ENCODE measurements at places on chromosomes 4 and X.
A peak's percentile ranks its signal among the peaks of the same experiment; 100 is the strongest.

DNA sequence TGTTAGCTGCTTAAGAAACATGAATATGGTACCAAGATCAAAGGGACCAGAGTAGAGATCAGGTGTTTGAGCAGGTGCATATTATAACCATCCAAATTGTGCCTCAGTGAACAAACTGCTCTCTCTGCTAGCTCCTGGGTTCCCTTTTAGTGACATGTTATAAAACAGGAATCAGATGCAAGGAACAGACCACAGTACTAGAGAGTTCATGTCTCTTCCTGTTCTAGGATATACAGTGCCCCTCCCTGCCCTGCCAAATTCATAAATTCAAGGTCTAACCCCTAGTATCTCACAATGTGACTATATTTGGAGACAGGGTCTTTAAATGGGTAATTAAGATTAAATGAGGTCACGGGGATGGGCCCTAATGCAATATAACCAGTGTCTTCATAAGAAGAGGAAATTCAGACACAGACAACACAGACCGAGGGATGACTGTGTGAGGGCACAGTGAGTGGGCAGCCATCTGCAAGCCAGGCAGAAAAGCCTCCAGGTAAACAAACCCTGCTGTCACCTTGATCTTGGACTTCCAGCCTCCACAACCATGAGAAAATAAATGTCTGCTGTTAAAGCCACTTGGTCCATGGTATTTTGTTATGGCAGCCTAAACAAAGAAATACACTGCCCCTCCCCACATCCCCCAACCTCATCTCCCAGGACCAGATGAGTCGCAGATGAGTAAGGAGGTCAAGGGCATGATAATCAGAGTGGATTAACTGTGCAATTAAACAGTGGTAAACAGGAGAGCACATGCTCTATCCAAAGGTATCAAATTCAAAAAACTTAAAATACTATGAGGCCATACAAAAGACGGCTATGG is 82.5 kb downstream of the RBM47 start:
- no peak for DNase-seq

DNA sequence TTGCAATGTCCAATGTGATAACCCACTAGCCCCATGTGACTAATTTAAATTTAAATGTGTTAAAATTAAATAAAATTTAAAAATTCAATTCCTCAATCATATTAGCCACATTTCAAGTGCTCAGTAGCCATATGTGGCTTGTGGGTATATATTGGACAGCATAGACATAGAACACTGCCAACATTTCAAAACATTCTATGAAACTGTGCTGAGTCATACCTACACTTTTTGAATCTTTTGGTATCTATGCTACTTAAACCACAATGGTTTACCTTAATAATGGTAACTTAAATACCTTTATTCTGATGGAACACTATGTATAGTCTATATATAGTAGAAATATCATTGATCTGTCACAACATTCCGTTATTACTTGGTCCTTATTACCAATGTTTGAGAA is 223.4 kb upstream of the ATOH1 start:
- no peak for DNase-seq

DNA sequence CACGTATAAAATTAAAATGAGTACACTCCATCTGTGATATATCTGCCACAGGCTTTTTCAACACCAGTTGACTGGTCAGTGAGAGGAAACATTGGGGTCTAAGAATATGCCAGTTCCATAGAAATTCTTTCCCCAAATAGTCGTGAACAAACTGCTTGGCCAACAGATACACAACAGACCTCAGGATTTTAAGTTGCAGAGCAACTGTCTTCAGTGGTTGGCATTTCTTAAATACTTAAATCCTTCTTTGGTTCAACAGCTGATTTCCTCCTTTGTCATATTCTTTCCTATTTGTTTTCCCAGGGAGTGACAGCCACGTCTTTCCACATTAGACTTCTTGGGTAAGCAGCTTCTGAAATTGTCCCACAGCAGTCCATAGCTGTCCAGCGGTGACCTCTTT is 7.0 kb upstream of the DDX60 start:
- no peak for DNase-seq

GRCh38 chrX:17579026-17579425 is 158.3 kb upstream of the SCML1 start:
- no peak for DNase-seq

DNA sequence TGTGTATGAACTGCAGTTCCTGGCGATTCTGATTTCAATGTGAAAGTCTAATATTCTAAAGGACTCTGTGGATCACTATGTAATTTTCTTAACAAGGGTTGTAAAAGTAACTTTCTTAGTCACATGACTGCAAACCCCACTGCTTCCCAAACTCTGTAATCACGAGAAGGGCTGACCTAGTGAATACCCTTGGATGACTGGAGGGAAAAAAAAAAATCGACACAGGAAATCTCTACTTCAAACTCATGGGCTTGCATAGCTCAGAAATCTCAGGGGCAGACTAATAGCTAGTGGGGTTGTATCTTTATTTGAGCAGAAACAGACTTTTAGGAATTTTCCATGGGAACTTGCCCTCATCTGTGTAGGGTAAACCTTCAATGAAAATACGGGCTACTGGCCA is 4.8 kb upstream of the MXRA5 start:
- no peak for DNase-seq

DNA sequence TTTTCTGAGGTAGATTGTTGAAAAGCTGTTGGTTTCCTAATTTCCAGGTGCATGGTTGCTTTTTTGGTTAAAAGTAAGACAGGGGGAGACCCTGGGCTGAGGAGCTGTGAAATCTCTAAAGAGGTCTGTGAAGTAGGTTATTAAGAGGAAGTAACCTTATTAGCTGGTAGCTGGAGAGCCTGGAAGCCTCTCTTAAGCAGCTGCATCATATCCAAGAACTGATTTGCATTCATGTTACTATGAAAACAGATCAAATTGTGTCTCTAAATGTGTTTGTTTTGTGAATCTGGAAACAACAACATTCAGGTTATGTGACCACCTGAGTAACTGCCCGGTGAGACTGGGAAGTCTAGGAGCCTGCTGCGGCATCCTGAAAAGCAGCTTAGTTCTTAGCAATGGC is 54.1 kb downstream of the ARHGAP10 start:
- no peak for DNase-seq

GRCh38 chr4:94256828-94257227 is 49.2 kb downstream of the SMARCAD1 start:
- no peak for DNase-seq

- DNase-seq: peak; percentile 51
Measured at GRCh38 chr4:147518086-147518485, 37.2 kb downstream of the EDNRA start.

DNA sequence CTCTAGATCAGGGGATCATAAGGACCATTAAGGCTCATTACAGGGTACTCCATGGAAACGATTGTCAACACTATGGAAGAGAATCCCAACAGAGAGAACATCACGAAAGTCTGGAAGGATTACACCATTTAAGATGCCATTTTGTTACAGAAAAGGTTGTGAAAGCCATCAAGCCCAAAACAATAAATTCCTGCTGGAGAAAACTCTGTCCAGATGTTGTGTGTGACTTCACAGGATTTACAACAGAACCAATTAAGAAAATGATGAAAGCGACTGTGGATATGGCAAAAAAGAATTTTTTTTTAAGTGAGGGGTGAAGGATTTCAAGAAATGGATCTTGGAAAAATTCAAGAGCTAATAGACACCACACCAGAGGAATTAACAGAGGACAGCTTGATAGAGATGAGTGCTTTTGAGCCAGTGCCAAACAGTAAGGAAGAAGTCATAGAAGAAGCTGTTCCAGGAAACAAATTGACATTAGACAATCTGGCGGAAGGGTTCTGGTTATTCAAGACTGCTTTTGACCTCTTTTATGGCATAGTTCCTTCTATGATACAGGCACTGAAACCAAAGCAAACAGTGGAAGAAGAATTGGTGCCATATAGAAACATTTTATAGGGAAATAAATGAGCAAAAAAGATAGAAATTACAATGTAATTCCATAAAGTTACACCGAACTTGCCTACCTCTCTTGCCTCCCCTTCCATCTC is 17.3 kb upstream of the LSM6 start:
- DNase-seq: no peak

GRCh38 chr4:22719218-22719617 is 26.5 kb downstream of the GBA3 start:
- no peak for DNase-seq

GRCh38 chrX:39152106-39152649 is 350.9 kb downstream of the MID1IP1 start:
- no peak for DNase-seq

GRCh38 chr4:78922207-78922606 is 17.0 kb downstream of the PAQR3 start:
- peak; percentile 14 for DNase-seq

- DNase-seq: no peak
Measured at GRCh38 chr4:68462691-68463090, 15.4 kb downstream of the TMPRSS11E start.

- DNase-seq: peak; percentile 56
Measured at GRCh38 chrX:11499076-11500044, 166.4 kb downstream of the ARHGAP6 start.

GRCh38 chrX:153547195-153547594 is 29.8 kb downstream of the ATP2B3 start:
- DNase-seq: no peak

DNA sequence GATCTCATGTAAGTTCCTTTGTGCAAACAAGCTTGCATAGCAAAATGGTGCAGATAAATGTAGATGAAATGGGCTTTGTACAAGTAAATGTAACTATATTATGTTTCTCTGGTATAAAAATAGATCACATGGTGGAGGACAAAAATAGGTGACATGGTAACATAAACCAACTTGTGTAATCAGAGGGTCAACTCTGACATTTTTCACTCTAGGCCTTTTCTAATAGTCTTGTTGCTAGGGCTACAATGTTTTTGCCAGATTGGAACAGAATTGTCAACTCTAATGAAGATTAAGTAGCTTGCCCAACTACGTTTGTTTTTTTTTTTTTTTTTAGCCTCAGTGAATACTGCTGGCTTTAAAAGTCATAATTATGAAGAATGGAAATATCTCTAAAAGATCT is 11.5 kb downstream of the MAD2L1 start:
- no peak for DNase-seq

DNA sequence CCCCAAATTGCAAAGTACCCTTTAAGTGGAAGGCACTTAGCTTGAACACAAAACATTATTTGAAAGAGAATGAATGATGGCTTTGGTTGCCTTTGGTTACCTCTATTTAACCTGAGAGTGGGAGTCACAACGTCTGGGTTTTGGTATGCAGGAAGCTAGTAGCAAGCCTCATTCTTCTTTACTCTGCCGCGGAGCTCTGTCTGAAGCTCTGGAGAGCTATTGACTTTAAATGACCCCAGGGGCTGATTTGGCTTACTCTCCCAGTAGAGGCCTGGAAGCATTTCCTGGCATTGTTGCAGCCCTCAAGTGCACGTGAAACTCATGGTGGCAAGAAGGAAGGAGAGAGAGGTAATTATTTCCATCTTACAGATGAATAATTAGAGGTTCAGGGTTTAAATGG is 81.8 kb upstream of the MAGEA4 start:
- DNase-seq: no peak

DNA sequence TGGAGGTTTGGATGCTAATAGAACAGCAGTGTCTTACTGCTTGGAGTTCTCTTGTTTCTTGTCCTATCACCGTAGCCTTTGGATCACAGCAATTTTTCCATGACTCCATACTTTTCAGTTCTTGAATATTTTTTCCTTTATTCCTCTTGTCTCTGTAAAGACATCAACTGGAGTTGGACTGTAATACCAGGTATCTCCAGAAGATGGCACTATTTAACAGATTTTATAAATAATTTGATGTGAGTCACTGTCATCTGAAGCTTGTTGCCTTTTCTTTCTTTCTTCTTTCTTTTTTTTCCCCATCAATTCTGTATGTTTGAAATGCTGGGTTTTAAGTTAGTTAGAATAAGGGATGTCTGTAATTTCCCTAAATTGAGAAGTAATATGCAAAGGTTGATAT is 24.1 kb downstream of the HPRT1 start:
- DNase-seq: peak; percentile 36

DNA sequence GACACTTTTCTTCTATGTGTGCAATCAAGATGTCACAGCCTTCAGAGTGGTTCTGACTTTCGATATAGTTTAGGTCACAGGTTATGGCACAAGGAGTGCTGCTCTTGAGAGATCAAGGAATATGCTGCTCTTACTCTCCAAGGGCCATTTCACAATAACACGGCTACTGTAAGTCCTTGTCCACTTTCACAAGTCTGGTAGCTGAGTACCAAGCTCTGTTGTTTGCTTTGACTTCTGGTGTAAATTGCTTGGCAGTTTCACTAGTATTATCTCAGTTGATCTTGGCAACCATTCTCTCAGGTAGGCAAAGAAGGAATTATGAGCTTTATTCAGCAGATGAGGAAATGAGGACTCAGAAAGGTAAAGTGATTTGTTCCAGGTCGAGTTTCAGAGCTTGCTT is 35.4 kb upstream of the SPANXB1 start:
- no peak for DNase-seq

DNA sequence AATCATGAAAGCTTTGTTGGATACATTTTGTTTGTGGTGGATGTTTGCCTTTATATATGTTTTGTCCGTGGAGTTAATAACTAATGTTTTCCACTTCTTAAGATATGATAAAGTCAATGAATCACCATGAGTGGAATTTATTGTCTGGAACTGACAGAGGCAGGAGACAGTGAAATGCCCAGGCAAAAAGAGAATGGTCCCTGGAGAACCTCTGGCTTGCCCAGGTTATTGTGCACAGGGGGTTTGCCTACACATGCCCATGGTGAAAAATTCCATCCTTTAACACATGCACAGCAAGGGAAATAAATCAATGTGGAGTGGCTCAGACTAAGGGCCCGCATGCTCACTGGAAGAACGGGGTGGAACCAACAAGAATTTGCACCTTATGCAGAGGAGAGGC is 964.3 kb upstream of the GRIA3 start:
- DNase-seq: no peak

GRCh38 chrX:34768290-34768689 is 111.2 kb upstream of the TMEM47 start:
- DNase-seq: no peak

DNA sequence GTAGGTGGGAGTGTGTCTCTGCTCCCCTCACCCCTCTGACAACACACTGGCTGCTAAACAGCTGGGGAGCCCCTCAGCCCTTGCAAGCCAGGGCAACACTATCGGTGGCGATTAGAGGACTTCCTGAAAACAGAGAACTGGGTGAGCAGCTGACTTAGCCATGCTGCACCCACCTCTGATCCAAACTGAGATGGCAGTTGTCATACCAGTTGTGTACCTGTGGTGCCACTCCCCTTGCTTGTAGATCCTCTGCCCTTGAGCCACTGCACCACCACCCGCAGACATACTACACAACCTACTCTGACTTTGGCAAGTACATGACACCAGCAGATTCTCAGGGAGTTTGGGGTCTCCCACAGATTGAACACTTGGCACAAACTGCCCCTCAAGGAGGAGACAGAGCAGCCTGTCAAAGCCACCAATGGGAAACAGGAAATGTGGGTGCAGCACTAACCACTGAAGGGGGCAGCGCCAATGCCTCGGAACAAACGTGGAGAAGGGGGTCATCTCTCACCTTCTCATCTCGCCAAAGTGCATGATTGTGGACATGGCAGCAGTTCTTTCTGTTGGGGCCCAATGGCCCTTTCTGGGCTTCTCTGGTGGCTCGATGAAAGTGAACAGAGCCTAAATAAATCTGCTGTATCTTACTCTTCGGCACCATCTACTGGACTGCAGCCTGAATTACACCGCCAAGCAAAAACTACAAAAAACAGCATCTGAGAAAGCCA is 119.8 kb downstream of the NEK1 start:
- DNase-seq: peak; percentile 9

- DNase-seq: no peak
Measured at GRCh38 chr4:40916218-40916555, 166.4 kb downstream of the NSUN7 start.
